ENCODE measurements at places on chromosomes 5 and 9.
A peak's percentile ranks its signal among the peaks of the same experiment; 100 is the strongest.

GRCh38 chr9:99162759-99163364 lies 57.9 kb downstream of the TGFBR1 start:
- peak; percentile 47 for DNase-seq

GRCh38 chr5:158988987-158989730 lies 110.6 kb downstream of the EBF1 start:
- DNase-seq, result no peak

DNA sequence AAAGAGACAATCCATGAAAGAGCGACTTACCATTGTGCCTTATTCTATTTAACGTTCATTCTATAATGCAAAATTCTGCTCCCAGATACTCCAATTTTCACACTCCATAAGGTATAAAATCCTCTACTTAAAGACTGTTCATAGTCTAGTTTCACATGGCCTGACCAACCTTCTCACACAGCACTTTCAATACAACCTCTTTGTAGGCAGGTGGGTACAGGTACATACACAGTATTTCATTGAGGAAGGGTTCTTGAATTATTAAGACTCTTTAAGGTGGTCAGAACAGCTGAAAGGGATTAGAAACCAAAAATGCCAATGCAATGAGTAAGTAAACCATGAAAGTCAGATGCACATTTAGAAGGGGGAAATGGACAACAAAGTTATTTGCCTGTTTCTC lies 352.0 kb downstream of the PARP8 start:
- DNase-seq, result no peak

GRCh38 chr9:132546148-132547051 lies 36.0 kb upstream of the BARHL1 start:
- peak; percentile 16 for DNase-seq

Measured in amniotic epithelial cell (primary cell).